H1 (cell line): ENCODE measurements at places on chromosomes 6 and 20. TPM values are rescaled to one million over a fixed set of nuclear protein-coding genes. Genes with fewer than 3 reads are reported as not detected.

GRCh38 chr20:38222231-38222922 is 38.2 kb downstream of the KIAA1755 start:
- H3K4me1 ChIP-seq = no peaks in the 10 kb centered on the region; the same call in 1 of the 2 replicates
- DNase-seq = peak; percentile 96
- H3K27ac ChIP-seq = no peak overlapping the region

DNA sequence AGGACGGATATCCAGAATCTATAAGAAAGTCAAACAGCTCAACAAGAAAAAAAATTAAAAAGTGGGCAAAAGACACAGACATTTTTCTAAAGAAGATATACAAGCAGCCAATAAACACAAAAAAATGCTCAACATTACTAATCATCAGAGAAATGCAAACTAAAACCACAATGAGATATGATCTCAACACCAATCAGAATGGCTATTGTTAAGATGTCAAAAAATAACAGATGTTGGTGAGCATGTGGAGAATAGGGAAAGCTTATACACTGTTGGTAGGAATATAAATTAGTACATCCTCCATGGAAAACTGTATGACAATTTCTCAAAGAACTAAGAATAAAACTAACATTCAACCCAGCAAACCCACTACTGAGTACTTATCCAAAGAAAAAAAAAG is 23.3 kb upstream of the OSTM1 start:
- no peak overlapping the region for H3K27ac ChIP-seq
- no peak for DNase-seq
- no peaks in the 10 kb centered on the region for H3K27me3 ChIP-seq
- no peak overlapping the region for H3K4me3 ChIP-seq
- H3K36me3 ChIP-seq = no peaks in the 10 kb centered on the region

The KIF13A gene
- 40.8 and 43.3 TPM in 2 replicates for total RNA-seq

DNA sequence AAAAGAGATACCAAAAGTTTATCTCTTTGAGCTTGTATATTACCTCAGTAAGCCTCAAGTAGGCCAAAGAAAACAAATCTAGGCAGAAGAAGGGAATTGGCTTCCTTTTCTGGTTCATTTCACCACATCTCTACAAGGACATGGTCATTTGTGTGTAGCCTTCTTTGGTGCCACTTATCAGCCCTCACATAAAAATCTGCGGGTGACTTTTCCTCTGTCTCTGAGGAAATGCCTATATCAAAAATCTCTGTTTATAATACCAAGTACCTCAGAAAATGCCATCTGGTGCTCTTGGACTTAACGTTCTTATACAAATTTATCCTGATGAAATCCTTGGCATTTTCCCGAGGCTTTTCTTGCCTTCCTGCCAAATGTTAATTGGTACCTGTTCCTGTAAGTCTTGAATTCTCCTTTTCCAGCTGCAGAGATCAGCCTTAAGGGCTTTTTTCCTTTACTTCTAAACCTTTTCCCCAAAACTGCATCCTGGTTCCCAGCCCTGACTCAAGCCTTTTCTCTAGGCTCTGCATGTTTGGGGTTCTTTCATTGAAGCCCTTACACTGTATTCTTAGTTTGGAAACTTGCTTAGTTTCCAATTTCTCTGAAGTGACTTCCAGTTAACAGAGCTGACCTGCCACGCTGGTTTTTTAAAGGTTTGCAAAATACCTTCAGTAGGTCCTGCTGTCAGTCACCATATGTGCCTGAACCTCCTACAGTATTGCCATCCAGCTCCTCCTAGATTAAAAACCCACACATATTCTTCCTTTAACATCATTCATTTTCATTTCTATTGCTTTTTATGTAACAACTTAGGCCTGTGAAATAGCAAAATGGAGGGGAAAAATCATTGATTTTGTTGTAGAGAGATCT is 191.2 kb upstream of the PREP start:
- H3K4me1 ChIP-seq = no peaks in the 10 kb centered on the region
- no peaks in the 10 kb centered on the region for H3K27me3 ChIP-seq
- no peak for DNase-seq
- H3K36me3 ChIP-seq = no peaks in the 10 kb centered on the region
- H3K4me3 ChIP-seq = no peak overlapping the region

The CGAS gene
- total RNA-seq = 6.3 and 6.7 TPM in 2 replicates

The SNAP25 gene
- total RNA-seq = 0.52 and 0.69 TPM in 2 replicates

The BANF2 gene
- not detected in 2 replicates for total RNA-seq

DNA sequence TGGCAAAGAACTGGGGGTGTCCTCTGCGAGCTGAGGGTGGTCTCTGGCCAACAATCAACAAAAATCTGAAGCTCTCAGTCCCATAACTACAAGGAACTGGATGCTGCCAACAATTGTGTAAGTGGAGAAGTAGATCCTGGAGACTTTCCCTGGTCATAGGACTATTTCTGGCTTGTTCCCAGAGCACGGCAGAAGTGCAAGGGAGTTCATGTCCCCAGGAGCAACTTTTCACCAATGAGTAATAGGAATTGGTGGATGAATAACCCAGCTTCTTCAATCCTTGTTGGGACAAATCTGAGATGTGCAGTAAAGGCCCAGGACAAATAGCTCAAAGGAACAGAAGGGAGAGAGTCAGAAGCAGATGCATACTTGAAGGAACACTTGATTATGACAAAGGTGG is 95.5 kb downstream of the QRSL1 start:
- H3K4me3 ChIP-seq = no peak overlapping the region
- no peak for DNase-seq
- H3K27ac ChIP-seq = no peak overlapping the region

- H3K4me3 ChIP-seq = no peak overlapping the region
- H3K27me3 ChIP-seq = no peaks in the 10 kb centered on the region
- H3K36me3 ChIP-seq = peaks cover 14% of the 10 kb centered on the region; the same call in 1 of the 2 replicates
- no peak for DNase-seq
- peaks cover 20% of the 10 kb centered on the region for H3K4me1 ChIP-seq
These were observed 12.0 kb downstream of the RTN4IP1 start for GRCh38 chr6:106617302-106617701.

The FOXQ1 gene
- total RNA-seq = not detected in 2 replicates

DNA sequence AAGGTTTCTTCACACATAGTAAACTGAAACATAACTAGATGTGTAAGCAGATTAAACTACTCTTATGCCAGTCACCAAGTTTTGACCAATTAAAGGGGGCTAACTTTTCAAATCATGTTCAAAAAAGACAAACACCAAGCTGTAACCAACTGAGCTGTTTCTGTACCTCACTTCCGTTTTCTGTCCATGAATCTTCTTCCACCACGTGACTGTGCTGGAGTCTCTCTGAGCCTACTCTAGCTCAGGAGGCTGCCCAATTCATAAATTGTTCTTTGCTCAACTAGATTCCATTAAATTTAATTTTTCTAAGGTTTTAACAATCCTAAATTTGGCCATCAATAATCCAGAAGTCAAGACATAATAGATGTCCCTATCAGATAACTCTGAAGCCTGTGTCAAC is 229.4 kb downstream of the FNDC1 start:
- H3K27me3 ChIP-seq = 0 out of 2 replicates have a peak, but pooled peaks cover 2% of the 10 kb centered on the region
- H3K36me3 ChIP-seq = no peaks in the 10 kb centered on the region
- H3K4me1 ChIP-seq = no peaks in the 10 kb centered on the region
- DNase-seq = no peak
